ENCODE measurements at places on chromosomes 11 and 22. TPM values are rescaled to one million over a fixed set of nuclear protein-coding genes. Genes with fewer than 3 reads are reported as not detected.

Gene HYLS1
- total RNA-seq: 12.3 TPM

Gene MN1
- 0.17 TPM for total RNA-seq

- DNase-seq: no peak
Observed at GRCh38 chr11:117044287-117045035, 53.8 kb downstream of the SIK3 start.

Gene TPBGL
- total RNA-seq: not detected

DNA sequence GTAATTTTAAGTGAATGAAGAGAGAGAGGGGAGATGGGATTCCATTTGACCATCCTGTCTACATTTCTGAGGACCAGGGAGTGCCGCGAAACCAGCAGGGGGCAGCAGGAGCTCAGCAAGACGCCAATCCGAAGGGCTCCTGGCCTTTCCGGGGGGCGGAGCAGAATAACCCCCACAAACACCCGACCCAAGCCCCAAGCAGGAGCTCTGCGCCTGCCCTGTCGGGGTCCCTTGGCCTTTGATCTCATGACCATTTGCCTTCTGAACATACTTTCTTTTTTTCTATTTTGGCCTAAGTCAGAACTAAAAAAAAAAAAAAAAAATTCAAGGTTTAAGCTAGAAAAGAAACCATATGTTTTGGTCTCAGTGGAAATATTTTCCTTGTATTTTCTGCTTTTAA lies 21.9 kb upstream of the SCN2B start:
- DNase-seq: peak; percentile 42

Gene DEFB108B
- not detected for total RNA-seq

Gene P2RY6
- total RNA-seq: 3.6 TPM

GRCh38 chr11:111741751-111742150 lies 24.4 kb downstream of the PPP2R1B start:
- no peak for DNase-seq

GRCh38 chr22:37775785-37776638 lies 31.7 kb upstream of the GCAT start:
- no peak for DNase-seq

DNA sequence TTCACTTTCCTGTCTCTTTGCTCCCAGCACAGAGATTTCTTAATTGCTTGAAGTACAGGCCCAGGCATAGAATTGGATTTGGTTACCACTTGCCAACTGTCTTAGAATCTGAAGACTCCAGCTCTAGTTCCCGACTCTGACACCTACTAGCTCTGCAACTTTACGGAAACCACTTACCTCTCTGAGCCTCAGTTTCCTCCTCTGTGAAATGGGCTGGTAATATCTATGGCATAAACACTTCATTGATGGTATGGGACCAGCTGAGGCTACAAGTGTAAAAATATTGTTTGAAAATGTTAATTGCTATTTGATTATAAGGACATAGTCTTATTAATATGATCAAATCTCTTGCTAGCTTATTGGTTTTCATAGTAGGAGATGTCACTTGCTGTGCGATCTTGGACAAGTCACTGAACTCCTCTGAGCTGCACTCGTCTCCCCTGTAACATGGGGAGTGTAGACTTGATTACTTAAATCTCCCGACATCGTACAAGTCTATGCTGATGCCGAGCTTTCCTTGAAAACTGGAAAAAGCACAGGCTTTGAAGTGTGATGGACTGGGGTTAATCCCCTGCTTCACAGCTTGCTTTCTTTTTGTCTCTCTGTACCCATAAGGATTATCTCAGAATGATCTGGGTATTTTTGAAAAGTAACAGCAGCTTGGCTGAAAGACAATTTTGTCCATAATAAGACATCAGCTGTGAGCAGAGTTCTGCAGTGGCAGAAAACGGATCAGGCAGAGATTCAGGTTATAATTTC lies 11.8 kb upstream of the E2F8 start:
- DNase-seq: no peak

Gene OR4X1
- not detected for total RNA-seq

GRCh38 chr11:134847083-134847715 lies 435.2 kb upstream of the B3GAT1 start:
- no peak for DNase-seq

DNA sequence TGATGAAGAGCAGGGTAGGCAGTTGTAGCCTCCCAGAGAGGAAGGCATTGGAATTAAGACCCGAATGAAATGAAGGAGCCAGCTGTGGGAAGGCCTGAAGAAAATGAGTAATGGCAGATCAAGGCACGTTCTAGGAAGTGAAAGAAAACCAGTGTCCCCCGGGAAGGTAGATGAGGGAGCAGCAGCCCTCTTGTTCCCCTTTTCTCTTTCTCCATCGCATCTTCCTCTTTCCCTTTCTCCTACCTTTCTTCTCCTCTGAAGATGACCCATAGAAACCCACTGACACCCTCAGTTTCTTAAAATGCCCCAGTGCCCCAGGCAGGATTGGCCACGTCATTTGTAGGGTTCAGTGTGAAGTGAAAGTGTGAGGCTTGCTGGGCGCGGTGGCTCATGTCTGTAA lies 172.6 kb upstream of the SEZ6L start:
- no peak for DNase-seq

- no peak for DNase-seq
Observed at GRCh38 chr11:74487875-74488274, 5.6 kb downstream of the LIPT2 start.

GRCh38 chr11:117076941-117077691 lies 21.1 kb downstream of the SIK3 start:
- peak; percentile 57 for DNase-seq

- no peak for DNase-seq
Observed at GRCh38 chr11:44275961-44276550, 33.9 kb downstream of the ALX4 start.

DNA sequence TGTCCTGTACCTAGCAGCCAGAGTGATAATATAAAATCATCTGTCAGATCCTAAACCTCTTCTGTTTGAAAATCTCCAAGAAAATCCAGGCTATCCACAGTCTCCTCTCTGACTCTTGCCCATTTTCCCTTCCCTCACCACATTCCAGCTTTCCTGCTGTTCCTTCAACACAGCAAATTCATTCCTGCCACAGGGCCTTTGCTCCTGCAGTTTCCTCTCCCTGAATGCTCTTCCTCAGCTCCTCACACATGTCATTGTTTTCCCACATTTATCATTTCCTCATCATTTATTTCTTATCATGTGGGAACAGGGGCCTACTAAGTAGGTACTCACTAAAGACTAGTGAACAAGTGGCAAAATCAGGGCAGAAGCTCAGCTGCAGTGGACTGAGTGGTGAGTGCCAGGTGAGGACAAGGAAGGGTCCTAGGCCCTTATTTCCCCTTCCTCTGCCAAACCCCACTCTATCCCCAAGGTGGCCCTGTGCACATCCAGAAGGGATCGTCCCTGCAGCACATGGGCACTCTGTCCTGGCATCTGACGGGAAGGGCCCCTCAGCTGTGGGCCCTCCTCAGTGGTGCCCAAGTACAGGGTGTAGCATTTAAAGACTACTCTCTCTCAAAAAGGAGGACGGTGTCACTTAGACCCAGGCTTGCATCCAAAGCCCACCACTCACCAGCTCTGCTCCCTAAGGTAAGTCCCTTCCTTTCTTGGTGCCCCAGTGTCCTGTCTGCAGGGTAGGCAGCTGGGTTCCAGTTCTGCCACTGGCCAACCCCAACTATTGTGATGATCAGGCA lies 2.0 kb downstream of the LRRC32 start:
- no peak for DNase-seq

DNA sequence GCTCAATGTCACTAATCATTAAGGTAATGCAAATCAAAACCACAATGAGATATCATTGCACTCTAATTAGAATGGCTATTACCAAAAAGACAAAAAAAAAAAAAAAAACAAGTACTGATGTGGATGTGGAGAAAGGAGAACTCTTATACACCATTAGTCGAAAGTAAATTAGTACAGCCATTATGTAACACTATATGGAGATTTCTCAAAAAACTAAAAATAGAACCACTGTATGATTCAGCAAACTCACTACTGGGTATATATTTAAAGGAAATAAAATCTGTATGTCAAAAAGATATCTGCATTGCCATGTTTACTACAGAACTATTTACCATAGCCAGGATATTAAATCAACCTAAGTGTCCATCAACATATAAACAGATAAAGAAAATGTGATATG lies 265.4 kb upstream of the ARHGAP20 start:
- no peak for DNase-seq

- DNase-seq: no peak
Observed at GRCh38 chr11:290621-291231, 1.8 kb downstream of the PGGHG start.

Gene TSKU
- 13.5 TPM for total RNA-seq

- DNase-seq: no peak
Observed at GRCh38 chr11:32987851-32988250, 27.8 kb upstream of the DEPDC7 start.

GRCh38 chr11:26761361-26761809 lies 39.5 kb upstream of the SLC5A12 start:
- peak; percentile 13 for DNase-seq

- no peak for DNase-seq
Observed at GRCh38 chr22:41204066-41204465, 1.0 kb upstream of the L3MBTL2 start.

Gene CEP164
- total RNA-seq: 24.1 TPM

Gene RBMXL2
- not detected for total RNA-seq

Gene IL18
- total RNA-seq: 1.6 TPM

- no peak for DNase-seq
Observed at GRCh38 chr11:118117790-118118601, 31.2 kb upstream of the SMIM35 start.

Gene NFAM1
- 0.75 TPM for total RNA-seq

GRCh38 chr11:61973476-61974162 lies 6.2 kb upstream of the FTH1 start:
- DNase-seq: no peak

DNA sequence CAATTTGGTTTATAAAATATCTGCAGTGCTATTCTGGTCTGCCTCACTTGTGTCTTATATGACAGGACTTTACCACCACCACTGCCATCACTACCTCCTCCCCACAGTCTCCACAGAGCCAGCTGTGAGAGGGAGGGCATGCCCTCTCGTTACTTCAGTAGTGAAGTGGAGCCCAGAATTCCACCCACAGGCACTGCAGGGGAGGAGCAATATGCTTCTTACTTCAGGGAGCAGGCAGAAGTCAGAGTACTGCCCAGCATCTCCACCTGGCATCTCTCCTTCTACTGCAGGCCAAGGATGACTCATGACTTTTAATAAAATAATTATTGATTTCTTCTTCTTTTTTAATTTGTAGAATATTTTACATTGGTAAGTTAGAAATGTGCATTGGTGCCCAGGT lies 255.5 kb downstream of the DYNC2H1 start:
- DNase-seq: no peak

Gene BATF2
- total RNA-seq: 1.1 TPM

DNA sequence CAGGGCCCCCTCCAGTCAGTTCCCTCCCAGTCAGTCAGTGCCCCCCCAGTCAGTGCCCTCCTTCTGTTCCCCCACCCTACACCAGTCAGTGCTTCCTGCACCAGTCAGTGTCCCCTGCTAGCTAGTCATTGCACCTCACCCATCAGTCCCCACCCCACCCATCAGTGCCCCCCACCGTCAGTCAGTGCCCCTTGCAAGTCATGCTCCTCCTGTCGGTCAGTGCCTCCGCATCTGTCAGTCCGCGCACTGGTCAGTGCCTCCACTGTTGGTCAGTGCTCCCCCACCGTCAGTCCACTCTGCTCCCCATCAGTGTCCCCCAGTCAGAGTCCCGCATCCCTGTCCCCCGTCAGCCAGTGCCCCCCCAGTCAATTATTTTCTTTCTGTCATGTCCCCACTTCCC lies 3.3 kb downstream of the PPP6R2 start:
- DNase-seq: no peak

GRCh38 chr22:47842119-47842518 lies 1079.7 kb downstream of the TBC1D22A start:
- no peak for DNase-seq

- no peak for DNase-seq
Observed at GRCh38 chr11:123313262-123313661, 116.8 kb upstream of the GRAMD1B start.

Gene ZNF280A
- not detected for total RNA-seq

Gene FBXO7
- 64.4 TPM for total RNA-seq

DNA sequence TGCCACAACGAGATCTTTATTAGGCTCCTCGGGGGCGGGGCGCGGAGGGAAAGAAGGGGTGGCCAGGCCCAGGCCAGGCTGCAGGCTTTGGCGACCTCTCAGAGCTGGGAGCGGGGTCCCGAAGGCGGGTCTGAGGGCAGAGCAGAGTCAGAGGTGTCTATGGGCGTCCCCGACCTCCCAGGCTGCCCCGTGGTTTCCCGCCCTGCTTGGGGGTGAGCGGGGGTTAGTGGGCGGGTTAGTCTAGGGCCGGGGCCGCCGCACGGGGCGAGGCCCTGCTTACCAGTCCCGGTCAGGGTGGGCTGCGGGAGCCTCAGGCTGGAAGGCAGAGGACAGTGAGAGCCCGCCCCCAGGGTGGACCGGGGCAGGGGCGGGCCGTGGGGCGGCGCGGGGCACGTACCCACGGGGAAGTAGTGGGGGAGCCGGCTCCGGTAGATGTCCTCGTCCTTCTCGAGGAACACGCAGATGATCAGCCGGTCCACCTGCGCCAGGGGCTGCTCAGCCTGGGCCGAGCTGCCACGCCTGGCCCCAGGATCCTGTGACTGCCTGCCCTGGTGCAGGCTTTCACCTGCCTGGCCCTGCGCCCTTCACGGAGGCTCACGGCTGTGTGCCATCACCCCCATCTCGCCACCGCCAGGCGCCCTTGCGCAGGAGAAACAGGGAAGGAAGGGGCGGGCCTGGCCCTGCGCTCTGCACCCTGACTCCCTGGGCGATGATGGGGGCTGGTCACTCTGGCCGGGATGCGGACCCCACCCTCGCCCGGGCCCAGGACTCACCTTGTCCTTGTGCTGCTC lies 12.5 kb downstream of the OTUB1 start:
- DNase-seq: no peak

Gene TP53AIP1
- 0.10 TPM for total RNA-seq

GRCh38 chr11:119932828-119933562 lies 204.0 kb upstream of the NECTIN1 start:
- DNase-seq: no peak

- DNase-seq: peak; percentile 54
Observed at GRCh38 chr11:121194731-121195596, 93.9 kb downstream of the TECTA start.

GRCh38 chr11:15108592-15109130 lies 6.1 kb upstream of the INSC start:
- no peak for DNase-seq

- DNase-seq: no peak
Observed at GRCh38 chr11:28417601-28418323, 309.6 kb downstream of the METTL15 start.

Gene OR51F1
- total RNA-seq: not detected

Gene SLC22A6
- total RNA-seq: not detected

GRCh38 chr11:46445920-46446771 lies 54.6 kb upstream of the CHRM4 start:
- DNase-seq: peak; percentile 11

All from renal cortical epithelial cell (primary cell).